Activated CD4-positive, alpha-beta T cell treated with anti-CD3 and anti-CD28 coated beads for 1 hour (primary cell): ENCODE measurements at places on chromosomes 3 and 15.

GRCh38 chr3:130341388-130341787, 4.1 kb upstream of the COL6A5 start:
- DNase-seq: no peak

DNA sequence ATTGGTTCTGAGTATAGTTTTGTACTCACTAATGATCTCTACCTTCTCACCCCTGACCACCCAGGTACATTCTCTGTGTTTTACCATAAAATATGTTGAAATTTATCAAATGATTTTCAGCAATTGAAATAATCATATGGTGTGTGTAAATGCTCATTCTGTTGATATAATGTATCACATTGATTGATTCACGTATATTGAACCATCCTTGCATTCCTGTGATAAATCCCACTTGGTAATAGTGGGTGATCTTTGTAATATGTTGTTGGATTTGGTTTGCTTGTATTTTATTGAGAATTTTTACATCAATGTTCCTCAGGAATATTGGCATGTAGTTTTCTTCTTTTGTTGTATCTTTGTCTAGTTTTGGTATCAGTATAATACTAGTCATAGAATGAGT, 1497.6 kb downstream of the OTOL1 start:
- no peak for DNase-seq

DNA sequence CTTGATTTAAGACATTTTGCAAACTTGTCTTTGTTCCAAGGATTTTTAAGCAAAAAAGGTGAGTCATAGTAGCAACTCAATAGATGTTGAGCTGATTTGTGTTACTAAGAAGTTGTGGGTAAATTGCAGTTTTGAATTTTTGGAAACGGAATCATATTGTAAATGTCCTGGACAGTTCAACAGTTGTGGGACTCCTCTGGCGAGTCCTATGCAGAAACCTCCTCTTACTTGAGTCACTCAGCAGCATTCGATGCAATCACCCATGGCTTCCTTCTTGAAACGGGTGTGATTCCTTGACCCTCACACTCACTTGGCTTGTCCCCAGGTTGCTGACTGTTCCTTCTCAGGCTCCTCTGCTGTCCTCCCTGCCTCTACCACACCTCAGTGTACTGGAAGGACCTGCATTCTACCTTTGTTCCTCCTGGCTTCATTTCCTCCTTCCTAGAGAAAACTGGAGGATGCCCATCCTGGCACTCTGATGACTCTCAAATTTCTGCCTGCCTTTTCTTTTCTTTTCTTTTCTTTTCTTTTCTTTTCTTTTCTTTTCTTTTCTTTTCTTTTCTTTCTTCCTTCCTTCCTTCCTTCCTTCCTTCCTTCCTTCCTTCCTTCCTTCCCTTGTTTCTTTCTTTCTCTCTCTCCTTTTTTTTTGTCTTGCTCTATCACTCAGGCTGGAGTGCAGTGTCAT, 52.8 kb upstream of the DGKG start:
- DNase-seq: no peak

GRCh38 chr3:98892263-98892662, 9.2 kb downstream of the DCBLD2 start:
- no peak for DNase-seq

DNA sequence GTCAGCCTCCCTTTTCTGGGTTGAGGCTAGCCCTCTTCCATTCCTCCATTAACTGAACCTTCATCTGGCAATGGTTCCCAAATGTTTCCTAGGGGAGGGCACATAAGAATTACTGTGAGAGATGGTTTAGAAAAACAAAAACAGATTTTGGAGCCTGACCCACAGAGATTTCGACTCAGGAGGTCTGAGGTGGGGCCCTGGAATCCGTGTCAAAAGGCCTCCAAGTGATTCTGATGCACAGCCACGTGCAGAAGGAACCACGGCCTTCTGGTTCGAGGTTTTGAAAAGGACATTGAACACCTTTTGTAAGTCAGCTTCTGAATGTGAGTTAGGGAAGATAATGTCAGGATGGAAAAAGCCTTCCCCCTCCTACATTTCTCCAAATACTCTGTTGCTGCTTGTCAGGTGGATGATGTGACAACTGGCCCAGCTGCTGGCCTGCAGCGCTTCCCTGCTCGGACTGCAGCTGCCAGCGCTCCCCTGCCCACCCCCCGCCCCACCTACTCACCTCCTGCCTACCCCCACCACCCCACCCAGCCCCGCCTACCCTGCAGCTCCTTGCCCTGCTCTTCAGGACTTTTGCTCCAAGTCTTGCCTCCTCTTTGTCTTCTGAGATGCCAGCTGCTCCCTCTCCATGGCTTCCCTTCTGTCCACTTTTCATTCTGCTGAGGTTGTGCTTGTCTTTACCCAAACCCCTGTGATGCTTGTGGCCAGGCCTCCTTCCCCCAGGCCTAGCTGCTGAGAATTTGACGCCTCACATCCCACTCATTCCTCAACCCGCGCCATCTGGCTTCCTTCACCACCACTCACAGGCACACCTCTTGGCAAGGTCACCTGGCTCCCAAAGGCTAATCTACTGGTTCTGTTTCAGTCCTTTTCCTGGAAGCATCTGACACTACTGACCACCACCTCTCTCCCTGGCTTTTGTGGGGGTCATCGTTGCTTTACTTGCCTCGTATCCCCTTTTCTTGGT, 6.6 kb downstream of the EHD4 start:
- DNase-seq: no peak

DNA sequence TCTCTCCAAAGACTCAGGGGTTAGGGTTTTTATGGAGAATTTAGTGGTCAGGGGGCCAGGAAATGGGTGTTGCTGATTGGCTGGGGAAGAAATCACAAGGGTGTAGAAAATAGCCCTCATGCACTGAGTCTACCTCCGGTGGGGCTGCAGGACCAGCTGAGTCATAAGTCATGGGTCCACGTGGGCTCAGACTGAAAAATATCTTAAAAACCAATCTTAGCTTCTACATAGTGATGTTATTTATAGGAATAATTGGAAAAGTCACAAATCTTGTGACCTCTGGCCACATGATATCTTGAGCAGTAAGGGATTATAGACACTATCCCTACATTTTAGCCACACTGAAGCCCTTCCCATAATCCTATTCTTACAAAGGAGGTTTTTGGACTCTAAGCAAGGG, 224.0 kb downstream of the DPH6 start:
- DNase-seq: no peak

GRCh38 chr3:78455166-78455565, 1312.6 kb downstream of the ROBO1 start:
- DNase-seq: no peak

DNA sequence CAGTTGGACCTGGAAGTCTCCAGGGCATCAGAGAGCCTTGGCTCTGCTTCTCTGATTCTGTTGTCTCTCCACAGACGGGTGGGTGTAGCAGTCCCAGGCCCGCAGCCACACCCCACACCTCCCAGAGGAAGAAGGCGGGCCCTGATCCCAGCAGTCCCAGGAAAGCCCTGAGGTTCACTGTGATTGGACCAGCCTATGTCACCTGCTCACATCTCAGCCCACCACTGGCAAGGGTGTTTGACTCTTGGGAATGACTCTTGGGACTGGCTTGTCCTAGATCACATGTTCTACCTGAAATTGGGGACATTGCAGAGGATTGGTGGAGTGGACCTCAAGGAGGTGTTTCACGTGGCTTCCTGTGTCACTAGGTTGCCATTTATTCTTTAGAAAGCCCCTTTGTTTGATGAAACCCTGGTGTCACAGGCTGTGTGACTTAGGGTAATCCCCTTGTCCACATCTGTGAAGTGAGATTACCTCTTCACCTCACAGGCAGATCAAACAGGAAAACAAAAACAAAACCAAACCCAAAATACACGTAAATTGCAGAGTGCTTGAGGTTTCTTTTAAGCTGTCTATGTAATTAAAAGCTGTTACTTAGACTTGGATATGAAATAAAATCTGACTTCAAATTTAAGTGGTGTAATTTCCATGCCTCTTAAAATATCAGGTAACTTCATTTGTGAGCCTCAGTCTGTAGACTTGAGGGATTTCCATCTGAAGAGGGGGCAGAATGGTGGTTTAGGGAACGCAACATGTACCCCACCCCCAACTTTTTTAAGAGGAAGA, 26.7 kb downstream of the FLNB start:
- no peak for DNase-seq
